ENCODE measurements at places on chromosomes 4 and X.

- DNase-seq, result no peak
Measured at GRCh38 chr4:182449930-182450439, 206.8 kb downstream of the TENM3 start.

GRCh38 chrX:12979026-12979607, 4.2 kb downstream of the TMSB4X start:
- no peak for DNase-seq

DNA sequence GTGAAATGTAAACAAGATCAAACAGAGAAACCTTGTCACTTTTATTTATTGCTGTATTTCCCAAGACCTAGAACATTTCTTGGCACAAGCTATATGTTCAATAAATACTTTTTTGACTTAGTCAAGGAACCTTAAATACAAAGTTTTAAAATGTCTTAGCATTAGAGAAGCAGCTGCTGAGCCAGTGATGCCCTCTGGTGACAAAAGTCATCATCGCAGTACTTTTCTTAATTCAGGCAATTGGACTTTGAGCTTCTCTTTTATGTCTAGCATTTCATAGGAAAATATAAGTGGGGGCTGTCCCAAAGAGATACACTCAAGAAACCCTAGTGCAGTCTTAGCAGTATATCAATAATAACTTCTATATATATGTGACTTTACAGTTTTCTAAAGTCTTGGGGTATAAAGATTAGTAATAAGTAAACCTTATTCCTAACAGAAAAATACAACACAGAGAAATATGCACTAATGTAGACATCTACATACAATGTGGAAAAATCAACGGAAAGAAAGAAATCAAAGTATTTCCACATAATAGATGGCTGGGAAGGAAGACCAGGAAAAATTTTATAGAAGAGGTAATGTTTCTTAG, 118.4 kb downstream of the DTHD1 start:
- DNase-seq, result peak; percentile 30

DNA sequence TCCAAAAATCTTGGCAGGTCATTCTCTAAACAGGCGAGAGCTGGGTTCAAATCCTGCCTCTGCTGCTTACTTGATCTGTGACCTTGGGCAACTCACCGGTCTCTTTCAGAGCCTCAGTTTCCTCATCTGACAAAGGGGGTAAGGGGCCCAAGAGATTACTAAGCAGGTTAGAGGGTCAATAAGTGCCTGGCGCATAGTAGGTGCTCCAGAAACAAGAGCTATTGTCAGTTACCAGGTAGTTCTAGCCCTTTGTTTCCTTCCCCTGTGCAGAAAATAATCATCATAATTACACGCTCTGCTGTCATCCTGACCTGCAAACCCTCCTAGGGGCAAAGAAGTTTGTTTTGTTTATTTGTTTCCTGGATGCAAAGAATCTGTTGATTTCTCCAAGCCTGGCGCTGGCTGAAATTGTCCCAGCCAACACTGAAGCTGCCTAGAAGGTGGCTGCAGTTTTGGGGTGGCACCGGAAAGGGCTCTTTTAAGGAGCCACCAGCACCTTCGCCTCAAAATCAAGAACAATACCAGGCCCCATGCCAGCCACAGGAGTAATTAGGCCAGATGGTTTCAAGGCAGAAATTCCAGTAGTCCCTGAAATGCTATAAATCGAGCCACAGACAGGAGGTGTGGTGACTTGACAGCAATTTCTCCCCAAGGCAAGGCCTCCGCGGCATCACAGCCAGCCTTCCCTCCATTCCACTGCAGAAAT, 10.2 kb upstream of the KIAA0232 start:
- no peak for DNase-seq

- DNase-seq, result no peak
Measured at GRCh38 chr4:152680988-152681603, 1.3 kb upstream of the TMEM154 start.

DNA sequence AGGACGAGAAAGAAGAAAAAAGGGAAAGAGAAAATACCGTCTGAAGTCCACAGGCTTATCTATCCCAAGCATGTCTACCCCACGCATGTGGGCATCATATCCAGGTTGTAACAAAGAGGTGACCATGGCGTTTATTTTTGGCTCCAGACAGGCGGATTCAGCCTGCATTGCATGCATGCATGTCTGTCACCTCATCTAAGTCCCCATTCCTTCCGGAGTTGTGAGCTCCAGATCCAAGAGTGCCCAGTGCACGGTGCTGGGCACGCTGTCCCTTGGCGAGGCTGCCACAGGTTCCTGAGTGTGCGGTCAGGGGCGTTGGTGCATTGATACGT, 905 bp upstream of the GALNTL6 start:
- DNase-seq, result no peak

Measured in activated gamma-delta T cell treated with anti-CD3 and anti-CD28 coated beads, Interleukin-2, amount 50 U/mL, for 16 hours (primary cell).